ENCODE measurements at places on chromosomes 4 and X.

DNA sequence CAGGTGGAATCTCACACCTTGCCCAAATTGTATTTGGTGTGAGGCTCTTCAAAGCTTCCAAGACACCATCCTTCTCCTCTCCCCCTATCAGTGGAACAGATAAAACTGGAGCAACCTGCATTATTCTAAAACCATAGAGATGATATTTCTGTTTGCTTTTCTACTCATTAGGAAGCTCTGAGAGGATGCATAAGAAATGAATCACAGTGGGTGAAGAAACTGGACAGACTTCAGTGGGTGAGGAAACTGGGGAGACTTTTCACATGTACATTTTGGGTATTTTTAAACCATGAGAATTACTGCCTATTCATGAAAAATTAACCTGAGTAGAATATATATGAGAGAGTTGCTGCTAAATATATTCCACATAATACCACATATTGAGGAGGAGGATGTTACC, 16.4 kb downstream of the HAND2 start:
- DNase-seq = no peak

DNA sequence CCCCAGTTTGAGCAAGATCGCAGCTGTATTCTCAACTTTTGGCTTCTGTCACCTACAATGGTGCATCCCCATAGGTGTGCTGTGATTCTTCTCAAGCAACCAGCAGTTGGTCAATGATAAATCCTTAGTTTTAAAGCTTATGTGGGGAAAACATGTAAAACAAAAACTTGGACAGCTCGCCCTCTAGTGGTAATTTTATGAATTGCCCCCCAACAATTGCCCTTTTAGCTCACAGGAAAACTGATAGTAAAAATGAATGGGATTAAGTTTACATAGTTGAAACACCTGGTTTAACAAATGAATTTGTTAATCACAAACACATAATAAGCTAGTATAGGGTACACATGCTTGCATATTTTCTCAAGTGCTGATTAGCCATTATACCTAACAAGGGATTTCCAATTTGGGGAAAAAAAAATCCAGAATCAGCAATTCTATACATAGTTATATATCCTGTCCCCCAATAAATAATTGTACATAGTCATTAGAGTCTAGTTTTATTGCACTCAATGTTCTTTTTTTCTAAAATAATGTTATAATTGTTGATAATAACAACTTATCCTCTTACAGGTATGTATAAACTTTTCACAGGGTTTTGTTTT, 30.1 kb downstream of the TEX13A start:
- no peak for DNase-seq

DNA sequence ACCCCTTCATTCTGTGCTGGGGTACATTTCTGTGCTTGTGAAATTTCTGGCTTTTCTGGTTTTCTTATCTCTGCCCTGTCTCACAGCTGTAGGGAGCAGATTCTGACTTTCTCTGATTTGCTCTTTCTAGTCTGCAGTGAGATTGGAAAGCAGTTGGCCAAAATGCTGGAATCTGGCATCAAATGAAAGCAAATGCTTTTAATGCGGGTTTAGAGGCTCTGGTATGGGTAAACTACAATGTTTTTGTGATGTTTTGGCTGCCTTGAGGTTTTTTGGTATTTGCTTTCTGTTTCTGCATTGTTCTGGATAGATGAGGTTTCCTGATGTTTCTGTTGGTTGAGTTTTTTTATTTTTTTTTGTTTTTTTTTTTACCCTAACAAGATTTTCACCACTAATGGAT, 23.8 kb downstream of the SMIM20 start:
- DNase-seq = no peak

DNA sequence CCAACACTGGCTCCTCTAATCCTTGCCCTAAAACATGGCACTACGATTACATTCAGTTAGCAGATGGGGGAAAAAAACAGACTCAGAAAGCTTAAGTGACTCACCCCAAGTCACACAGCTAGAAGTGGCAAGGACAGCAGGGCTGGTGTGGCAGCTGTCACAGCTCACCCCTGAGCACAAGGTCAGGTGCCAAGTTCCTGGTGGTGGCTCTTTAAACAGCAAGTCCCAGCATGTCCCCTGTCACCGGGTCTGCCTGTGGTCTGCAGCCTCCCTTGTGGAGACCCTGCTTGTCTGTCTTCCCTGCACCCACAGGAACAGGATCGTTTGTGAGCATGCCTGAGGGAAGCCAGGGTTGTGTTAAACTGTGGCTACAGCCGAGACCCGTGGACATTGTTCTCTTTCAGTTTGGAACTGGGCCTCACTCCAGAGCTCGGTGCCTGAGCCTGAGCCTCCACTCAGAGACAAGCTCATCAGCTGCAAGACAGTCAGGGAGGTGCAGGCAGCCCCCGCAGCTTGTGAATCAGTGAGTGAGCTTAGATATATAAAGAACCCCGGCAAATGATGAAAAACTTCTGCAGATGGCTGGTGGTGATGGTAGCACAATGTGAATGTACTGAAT, 260.8 kb downstream of the BCOR start:
- DNase-seq = no peak

Measured in stimulated activated CD8-positive, alpha-beta memory T cell treated with anti-CD3 and anti-CD28 coated beads, Interleukin-15, amount 100 ng/mL, for 24 hours (primary cell).